HepG2 (cell line): ENCODE measurements at places on chromosomes 1 and 21.
A peak's percentile ranks its signal among the peaks of the same experiment; 100 is the strongest.

- DNase-seq, result no peak
These were observed 80.6 kb downstream of the CENPF start for GRCh38 chr1:214683621-214684020.

- no peak for DNase-seq
These were observed 102.7 kb upstream of the VANGL1 start for GRCh38 chr1:115539061-115539460.

DNA sequence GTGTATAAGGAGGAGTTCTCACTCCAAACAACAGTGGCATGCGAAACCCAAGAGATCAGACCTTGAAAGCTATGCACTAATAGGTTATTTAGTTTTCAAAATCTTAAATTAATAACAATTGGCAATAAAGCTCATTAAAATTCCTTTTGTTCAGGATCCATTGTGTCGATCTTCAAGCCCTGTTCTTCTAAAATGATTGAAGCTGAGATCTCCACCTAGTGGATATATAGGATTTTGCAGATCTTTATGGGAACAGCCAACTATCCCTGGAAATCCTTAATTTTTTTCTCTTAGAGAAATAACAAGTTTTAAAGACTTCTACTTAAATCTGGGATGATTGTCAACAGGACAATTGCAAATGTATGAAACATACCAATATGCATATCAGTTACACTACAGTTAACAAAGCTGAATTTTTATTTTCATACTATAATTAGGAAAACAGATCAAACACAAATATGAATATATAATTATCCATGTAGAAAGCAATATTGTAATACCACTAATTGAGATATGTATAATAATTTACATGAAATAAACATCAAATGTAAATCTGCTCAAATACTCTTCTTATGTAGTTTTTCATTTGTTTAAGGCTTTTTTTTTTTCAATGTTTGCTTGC, 43.3 kb downstream of the LRRC53 start:
- peak; percentile 48 for DNase-seq

GRCh38 chr1:186498695-186499389, 37.9 kb upstream of the PDC start:
- DNase-seq, result no peak

GRCh38 chr1:115224636-115225035, 113.4 kb downstream of the NGF start:
- no peak for DNase-seq

DNA sequence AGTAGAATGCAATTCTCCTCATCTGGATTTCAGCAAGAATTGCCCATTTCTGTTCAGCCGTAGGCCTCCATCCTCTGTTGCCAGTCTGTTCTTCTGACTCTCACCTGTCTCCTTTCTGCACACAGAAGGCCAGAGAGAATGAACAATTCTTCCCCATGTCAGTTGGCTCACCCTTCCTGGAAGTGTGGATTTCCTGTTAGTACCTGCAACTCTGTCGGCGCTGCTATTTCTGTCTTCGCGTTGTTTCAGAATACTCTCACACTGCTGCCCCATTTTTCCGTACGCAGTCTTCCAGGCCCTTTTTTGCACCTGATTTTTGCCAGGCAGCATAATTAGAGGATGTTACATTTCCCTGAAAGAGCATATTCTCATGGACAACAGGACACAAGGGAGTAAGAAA, 200.7 kb downstream of the FGGY start:
- no peak for DNase-seq

GRCh38 chr1:187096689-187097088, 267.9 kb downstream of the PLA2G4A start:
- DNase-seq, result no peak

DNA sequence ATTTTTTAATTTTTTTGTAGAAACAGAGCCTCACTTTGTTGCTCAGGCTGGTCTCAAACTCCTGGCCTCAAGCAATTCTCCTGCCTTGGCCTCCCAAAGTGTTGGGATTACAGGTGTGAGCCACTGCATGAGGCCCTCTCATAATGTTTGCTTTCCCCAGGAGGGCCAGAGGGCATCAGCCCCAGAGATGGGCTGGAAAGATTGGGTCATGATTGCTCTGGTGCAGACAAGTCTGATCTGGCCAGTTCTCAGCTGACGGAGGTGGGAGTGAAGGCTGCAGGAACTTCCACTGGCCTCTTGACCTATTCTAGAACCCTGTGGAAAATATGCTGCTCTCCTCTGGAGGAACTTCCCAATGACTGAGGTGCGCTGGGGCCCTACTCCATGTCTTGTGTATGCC, 43.4 kb upstream of the RD3 start:
- DNase-seq, result no peak

DNA sequence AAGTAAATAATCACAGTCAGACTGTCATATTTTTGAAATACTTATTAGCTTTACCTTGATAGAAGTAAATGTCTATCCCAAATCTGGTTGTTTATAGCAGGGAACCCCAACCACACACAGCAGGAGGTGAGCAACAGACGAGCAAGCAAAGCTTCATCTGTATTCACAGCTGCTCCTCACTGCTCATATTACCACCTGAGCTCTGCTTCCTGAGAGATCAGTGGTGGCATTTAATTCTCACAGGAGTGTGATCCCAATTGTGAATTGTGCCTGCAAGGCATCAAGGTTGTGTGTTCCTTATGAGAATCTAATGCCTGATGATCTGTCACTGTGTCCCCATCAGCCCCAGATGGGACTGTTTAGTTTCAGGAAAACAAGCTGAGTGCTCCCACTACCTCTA, 104.3 kb downstream of the GPATCH2 start:
- no peak for DNase-seq

DNA sequence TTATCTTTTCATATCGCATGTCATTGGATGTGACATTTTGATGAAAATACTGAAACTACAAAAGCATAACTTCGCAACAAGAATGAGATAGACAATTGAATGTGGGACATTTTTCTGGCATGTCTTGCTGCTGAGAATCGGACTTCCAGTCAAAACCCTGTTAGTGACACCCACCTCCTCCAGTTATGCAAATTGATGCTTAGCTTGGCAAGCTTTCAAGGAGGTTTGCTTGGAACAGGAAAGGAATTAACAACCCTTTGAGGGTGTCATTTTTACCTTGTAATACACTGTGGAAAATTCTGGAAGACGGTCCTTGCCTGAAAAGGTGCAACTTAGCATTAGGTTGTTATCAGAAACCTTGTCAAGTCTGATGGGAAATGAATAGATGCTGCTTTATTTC, 38.8 kb upstream of the FAM3B start:
- DNase-seq, result no peak

- no peak for DNase-seq
These were observed 2.6 kb upstream of the CSTB start for GRCh38 chr21:43778469-43779335.

DNA sequence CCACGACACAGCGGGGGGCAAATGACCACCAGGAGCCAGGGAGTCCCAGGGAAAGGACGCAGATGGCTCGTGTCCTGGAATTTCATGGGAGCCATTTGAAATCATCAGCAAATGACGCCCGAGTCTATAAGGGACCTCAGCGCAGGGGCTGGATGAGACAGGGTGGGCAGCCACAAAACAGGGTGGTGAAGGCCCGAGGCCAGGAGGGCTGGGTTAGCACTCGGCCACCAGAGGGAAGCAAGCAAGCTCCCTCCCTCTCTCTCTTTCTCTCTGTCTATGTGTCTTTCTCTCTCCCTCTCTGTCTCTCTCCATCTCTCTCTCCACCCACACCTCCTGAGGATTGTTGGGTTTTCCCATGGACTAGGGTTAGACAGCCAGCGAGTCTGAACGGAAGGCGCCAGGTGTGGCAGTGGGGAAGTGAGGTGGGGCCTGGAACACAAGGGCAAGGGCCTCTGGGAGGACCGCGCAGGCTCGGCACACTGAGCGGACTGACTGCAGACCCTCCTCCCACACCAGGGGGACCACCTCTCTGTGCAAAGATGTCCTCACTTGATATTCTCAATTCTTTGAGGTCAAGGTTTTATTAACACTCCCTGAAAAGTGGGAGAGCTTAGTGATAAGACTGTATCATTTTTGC, 73.8 kb upstream of the TMPRSS2 start:
- DNase-seq, result no peak

DNA sequence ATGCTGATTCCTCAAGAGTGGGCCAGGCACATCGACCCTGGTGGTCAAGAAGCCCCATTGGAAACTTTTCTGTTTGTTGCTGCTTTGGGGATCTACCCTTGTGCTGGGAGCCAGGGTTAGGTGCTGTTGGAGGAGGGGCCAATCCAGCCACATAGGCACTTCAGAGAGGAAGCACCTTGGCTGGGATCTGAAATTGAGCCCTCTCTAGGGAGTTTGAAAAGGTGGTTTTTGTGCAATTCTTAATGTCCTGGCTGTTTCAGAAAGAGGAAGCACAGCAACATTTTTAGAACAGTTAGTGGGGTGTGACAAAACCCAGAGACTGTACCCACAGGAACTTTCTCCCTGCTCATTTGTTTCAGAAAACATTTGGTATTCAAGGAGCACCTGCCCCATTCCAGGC, 17.2 kb upstream of the BEND5 start:
- DNase-seq, result no peak

DNA sequence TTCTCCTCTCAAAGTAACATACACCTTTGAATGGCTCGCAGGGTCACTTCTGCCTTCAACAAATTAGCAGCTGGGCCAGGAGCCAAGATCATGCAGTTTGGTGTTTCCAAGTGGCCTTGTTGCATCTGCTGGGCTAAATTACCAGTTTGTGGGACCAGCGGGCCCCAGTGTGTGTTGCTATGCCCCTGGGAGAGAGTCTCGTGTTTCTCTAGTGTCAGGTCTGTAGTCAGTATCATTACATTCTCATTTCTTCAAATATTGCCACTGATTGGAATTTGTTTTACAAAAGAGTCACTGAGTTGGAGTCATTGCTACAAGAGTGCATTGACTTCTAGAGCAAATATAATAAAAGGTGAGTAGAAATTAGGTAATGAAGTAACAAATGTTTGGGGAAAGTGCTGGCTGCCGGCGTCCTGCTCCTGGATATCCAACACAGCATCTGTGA, 35.5 kb downstream of the RHOU start:
- no peak for DNase-seq

DNA sequence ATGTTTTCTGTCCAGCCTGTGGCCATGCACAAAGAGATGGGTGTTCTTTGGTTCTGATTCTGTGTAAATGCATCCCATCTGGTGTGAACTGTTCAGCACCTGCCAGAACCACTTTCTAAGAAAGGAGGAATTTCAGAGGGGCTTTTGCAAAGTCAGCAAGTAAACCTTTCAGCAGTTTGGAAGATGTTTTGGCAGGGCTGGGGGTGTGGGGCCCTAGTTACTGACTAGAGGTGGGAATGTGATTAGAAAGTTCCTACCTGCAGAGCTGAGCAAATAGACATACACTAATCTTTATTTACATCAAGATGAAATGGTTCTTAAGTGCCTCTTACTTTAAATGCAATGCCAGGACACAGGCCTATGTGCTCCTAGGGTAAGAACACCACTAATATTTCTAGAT, 378.1 kb upstream of the USP24 start:
- no peak for DNase-seq

DNA sequence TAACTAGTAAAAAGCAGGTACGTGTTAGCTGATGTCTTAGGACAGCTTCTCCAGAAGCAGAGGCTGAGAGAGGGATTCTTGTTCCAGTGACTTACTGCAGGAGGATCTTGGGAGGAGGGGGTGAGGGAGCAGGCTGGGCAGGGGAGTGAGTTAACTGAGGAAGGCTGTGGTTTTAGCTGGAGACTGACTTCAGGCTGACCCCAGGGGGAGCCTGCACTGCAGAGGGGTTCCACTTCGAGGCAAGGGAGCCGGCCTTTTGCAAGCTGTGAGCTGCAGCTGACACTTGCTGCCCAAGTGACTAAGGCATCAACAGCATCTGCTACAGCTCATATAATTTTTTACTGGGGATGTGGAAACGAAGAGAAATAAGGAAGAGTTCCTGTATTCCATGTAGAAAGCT, 50.4 kb upstream of the SOD1 start:
- no peak for DNase-seq

DNA sequence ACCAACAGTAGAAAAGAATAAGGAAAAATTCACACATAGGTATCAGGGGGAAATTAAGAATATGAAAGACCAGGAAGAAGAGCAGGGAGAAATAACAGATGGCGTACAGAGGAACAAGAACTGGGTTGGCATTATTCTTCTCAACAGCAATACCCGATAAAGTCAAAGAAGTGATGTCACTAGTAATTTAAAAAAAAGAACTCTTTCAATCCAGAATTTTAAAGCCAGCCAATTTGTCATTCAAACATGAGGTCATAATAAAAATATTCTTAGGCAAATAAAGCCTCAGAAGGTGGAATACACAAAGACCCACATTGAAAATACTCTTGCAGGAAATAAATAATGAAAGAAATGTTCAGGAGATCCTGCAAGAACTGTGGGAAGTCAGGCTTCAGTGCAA, 8.8 kb downstream of the NCMAP start:
- DNase-seq, result no peak

DNA sequence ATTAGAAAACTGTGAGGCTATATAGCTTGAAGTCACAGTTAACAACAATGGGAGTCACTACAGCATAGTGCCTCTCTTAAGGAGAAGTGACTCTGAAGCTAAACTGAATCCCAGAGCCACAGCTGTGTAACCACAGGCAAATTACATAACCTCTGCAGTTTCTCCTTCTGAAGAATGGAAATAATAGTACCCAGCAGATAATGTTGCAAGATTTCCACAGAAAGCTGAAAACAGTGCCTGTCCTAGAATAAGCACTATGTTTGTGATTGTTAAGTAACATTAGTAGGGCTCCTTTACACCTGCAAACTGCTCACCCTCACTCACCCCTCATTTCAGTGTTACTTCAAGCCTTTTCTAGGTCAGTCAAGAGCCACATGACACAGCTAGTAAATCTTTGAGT, 886.7 kb downstream of the PLA2G4A start:
- no peak for DNase-seq

- no peak for DNase-seq
These were observed 288.4 kb upstream of the RGS18 start for GRCh38 chr1:191869790-191870312.

GRCh38 chr1:151958959-151959358, 34.7 kb downstream of the S100A10 start:
- DNase-seq, result no peak

GRCh38 chr1:153231363-153231762, 14.0 kb downstream of the PRR9 start:
- no peak for DNase-seq
